ENCODE measurements at places on chromosomes 7 and 10.

GRCh38 chr10:58746474-58747185 is 234.0 kb downstream of the BICC1 start:
- no peak for DNase-seq

- no peak for DNase-seq
Measured at GRCh38 chr10:15200626-15201025, 32.1 kb upstream of the NMT2 start.

DNA sequence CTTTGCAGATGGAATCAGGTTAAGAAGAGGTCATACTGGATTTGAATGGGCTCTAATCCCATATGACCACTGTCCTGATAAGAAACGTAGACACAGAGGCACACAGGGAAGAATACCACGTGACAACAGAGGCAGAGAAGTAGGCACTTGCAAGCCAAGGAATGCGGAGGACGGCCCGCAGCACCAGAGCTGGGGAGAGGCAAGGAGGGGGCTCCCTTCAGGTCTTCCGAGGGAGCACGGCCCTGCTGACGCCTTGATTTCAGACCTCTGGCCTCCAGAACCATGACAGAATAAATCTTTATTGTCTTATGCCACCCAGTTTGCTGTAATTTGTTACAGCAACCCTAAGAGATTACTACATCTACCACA is 44.7 kb upstream of the TMEM213 start:
- DNase-seq, result no peak

GRCh38 chr7:103766660-103767059 is 222.8 kb downstream of the RELN start:
- DNase-seq, result no peak

- no peak for DNase-seq
Measured at GRCh38 chr7:124457841-124458240, 307.8 kb downstream of the GPR37 start.

GRCh38 chr10:64041989-64042490 is 520.8 kb downstream of the REEP3 start:
- DNase-seq, result no peak

- DNase-seq, result no peak
Measured at GRCh38 chr7:67990716-67991115, 994.1 kb downstream of the TYW1 start.

DNA sequence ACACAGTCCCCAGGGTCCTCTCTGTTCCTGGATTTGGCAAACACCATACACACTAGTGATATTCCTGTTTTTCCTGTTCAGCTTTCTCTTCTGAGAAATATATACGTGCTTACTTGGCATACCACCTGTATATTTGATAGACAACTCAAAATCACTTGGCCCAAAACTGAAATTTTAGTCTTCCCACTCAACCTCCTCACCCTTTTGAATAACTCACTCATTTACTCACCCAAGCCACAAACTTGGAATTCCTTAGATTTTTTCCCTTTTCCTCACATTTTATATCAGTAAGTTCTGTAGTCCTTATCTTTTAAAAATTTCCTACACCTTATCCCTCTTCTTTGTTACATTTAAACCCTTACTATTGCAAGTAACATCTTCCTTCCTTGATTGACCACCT is 143.4 kb downstream of the PPP1R3A start:
- no peak for DNase-seq

GRCh38 chr10:118725886-118726500 is 28.8 kb downstream of the CACUL1 start:
- no peak for DNase-seq

DNA sequence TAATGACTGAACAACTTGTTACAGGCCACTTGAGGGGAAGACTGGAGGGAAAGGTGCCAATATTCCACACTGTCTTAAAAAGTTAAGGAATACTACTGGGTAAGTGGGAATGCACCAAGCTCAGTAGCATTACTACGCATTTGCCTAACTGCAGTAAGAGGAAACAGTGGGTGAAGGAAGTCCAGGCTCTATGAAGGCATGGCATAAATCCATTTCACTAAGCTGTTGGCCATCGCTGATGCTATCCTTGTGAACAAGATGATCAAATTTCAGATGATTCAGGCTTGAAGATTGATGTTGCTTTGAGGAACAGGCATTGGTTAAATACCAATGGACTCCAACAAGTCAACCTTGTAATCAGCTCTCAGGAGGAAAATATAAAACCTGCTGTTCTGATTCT is 44.2 kb upstream of the TES start:
- no peak for DNase-seq

- DNase-seq, result no peak
Measured at GRCh38 chr10:20714518-20714917, 182.6 kb downstream of the NEBL start.

DNA sequence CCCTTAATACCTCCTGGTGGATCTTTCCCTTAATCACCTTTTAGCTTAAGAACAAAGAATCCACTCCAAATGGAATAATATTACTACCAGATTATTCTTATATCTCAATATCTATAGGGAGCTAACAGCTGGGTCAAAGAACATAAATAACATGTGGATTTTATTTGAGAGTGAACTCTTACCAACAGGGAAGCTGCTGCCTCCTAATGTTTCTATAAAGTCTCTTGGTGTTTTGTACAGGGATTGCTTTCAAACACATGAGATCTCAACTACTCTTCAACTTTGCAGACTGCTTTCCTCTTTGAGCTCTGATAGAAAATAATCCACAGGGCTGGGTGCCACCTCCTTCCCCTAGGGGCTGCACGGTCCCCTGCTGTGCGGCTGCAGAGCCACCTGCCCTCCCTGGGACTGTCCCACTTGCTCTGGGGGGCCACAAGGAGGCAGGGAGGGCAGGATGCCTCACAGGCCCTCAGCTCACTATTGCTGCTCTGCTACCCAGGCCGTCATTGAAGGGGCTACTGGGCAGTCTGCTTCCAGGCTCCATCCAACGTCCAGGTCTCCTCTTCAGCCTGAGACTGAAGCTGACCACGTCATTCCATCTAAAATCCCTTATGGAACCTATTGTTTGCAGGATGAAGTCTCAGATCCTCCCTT is 191.2 kb downstream of the CXCL12 start:
- no peak for DNase-seq

- DNase-seq, result no peak
Measured at GRCh38 chr7:116899308-116899707, 36.9 kb downstream of the CAPZA2 start.

DNA sequence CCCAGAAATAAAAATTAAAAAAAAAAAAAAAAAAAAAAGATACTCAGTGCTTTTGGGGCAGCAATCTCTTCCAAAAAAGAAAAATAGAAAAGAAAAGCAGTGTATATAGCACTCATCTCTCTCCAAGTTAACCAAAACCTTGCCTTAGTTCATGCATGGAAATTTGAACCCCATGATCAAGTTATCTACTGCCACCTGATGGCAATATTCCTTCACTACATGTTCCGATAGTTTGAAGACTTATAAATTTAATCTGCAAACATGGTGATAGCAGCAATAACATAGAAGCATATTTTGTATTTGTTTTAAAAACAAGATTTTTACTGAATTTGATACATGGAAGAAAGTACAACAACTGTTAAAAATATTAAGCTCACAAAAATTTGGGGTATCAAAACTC is 48.6 kb upstream of the SLIT1 start:
- no peak for DNase-seq

DNA sequence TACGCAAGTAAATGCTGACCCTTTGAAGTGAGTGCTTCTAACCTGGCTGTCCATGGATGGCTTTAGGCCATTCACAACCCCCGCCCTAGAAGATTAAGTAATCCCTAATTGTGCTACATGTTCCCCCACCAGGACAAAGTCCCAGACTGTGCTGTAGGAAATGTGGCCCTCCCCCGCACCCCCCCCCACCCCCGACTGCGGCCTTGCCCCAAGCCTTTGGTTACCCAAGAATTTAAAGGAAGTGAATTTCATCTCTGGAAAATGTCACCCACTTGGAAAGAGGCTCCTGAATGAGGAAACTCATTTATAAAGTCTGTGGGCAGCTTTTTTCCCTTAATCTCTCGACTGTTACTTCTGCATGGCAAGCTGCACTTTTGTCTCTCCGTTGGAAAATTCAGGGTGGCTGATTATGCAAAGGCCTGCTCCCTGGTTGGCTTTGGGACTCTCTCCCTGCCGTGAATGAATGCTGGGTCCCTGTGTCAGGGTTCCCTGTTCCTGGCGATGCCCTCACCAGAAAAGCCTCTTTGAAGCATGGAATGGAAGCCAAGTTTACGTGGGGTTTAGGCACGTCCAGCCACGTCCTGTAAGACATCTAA is 31.4 kb upstream of the AQP1 start:
- DNase-seq, result no peak
